ENCODE measurements at places on chromosomes 5 and 9.

DNA sequence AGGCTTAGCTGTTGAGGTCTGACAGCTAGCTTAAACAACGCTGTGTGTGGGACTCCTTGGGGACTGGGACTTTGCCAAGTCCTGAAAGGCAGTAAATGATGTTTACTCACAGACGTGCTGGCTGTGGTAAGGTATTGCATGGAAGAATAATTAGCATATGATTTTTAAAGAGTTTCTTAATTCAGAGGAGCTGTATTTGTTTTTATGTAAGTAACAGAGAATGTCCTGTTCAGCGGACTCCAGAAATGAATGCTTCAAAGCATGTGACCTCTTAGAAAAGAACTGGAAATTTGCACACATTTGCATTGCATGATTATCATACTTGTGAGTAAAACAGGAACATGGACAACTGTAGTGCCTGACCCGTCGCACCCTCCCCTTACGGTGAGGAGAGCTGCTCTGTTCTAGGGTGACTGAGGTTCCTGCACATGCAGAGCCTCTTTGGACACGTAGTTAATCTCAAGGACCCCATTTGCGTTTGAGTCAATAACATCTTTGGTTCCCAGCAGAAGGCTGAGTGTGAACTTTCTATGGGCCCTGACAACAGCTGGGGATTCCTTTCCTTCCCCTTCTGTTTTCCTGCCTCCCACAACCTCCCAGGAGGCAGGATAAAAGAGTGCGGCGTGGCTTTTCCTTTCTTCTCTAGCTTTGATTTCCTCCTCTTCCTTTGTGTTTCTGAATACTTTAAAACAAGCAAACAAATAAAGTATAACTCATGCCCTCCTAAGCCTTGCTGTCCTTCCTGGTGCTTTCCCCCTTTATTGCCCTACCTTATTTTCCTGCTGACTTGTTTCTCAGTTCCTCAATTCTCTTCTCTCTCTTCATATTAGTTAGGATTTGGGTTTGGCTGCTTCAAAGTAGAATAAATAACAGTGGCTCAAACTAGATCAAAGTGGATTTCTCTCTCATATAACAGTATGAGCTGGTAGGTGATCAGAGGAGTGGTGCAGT is 157.2 kb upstream of the CD180 start:
- no peak for DNase-seq

GRCh38 chr5:64615895-64616294 is 74.4 kb upstream of the SHISAL2B start:
- DNase-seq = no peak

GRCh38 chr5:122053181-122054109 is 24.6 kb downstream of the LOX start:
- DNase-seq = no peak

DNA sequence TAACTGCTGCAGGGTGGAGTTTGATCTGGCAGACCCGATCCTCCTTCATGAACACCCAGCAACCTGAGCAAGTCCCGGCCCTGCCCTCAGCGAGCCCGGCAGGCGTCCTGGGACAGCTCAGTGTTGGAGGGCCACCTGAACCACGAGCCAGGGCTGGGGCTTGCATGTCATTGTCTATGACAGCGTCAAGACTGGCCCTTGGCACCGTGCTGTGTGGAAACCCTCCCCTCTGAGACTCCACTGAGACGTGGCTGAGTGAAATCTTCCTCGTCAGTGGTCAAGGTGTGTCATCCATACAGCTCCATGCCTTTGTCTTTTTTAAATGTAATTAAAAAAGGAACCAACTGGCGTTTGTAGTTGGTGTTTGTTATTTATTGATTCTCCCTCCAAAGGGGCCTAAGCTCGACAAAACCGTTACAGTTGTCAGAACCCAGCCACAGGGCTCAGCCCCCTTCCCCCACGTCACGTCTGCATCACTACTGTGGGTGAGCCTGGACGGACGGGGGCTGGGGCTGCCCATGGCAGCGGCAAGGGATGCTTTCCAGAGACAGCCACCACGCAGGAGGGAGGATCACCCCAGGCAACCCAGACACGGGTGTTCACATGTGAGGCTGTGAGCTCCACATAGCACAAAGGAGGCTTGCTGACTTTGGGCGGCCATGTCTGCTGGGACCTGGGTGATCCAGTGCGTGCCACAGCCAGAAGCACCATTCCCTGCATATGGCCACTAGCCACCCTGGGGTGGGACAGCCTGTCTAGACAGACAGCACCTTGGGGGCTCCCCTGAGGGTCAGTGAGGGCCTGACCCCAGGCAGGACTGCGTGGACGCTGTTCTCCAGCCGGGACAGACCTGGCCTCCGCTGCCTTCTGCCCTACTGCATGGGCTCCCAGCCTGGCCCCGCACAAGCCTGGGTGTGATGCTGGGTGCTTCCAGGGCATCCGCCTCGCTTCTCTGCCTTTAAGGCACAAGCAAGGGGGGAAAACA is 7.3 kb downstream of the UCK1 start:
- DNase-seq = no peak

DNA sequence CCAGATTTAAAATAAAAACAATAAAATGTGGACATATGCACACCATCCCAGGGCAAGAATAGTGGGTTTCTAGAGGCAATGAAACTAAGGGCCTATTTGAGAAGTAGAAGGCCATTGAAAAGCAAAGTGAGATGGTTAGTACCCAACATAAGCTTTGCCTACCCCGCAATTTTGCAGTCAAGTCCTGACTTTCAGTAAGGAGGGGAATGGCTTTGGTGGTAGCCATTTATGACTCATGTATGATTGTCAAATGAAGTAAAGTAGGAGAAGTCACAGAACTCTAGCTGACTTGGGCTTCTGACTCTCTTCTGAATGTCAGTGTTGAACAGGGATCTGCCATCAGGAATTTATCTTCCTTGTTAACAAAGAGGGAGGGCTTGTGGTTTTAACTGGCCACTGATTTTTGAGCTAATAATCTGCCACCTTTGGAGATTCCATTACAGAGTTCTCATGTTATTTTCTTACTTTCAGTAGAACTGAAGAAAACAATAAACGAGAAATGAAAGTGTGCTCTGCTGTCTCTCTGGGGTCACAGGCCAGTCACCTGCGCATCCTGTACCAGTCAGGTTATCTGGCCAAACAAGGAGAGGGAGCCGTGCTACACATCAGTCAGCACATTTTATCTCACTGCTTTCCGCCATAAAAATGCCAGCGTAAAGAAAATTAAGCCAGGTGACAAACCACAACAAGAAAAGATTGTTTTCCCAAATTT is 14.3 kb upstream of the SNCAIP start:
- no peak for DNase-seq

Measured in EL (cell line).